Stimulated activated CD8-positive, alpha-beta memory T cell treated with anti-CD3 and anti-CD28 coated beads, Interleukin-2, amount 100 ng/mL, for 1 hour (primary cell): ENCODE measurements at places on chromosomes 5 and 9.

DNA sequence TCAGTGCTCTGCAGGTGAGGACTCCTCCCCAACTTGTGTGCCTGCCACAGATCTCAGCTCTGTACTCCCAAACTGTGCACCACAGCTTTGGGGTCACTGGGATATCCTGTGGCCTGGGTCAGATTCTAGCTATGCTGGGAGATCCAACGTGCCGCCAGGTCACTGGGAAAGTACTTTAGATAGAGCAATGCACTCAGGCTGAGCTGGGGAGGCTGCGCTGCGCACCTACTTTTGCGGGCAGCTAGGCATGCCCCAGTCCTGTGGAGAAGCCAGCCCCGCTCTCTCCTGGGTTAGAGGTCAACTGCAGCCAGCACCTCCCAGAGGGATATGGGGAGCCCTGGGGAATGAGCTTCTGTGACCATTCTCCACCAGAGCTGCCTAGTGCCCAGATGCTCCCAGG, 552.1 kb upstream of the CDH9 start:
- no peak for DNase-seq

- no peak for DNase-seq
Measured at GRCh38 chr5:144205141-144205551, 34.5 kb downstream of the KCTD16 start.

DNA sequence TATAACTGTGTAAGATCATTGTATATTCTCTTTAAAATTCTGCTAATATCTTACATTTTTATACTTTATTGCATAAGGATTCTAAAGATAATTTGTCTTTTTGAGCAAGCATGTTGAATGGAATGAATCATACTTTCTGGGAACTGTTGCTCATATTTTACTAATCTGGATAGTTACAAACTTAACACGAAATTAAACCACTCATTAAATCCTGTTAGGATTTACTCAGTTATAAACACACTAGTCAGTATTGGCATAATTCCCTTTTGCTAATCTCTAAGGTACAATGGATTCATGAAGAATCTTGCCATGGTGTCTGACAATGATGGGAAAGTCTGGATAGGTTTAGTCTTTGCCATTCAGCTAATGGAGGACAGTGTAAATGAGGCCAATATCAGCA, 338.1 kb upstream of the SMC2 start:
- DNase-seq, result no peak

- no peak for DNase-seq
Measured at GRCh38 chr5:31232273-31232888, 38.9 kb downstream of the CDH6 start.

- DNase-seq, result no peak
Measured at GRCh38 chr5:5480481-5481111, 58.1 kb downstream of the ICE1 start.

- no peak for DNase-seq
Measured at GRCh38 chr5:167864801-167865200, 426.6 kb upstream of the WWC1 start.

- DNase-seq, result no peak
Measured at GRCh38 chr5:161471211-161471950, 75.1 kb downstream of the GABRB2 start.

- no peak for DNase-seq
Measured at GRCh38 chr9:26326563-26326962, 566.0 kb downstream of the CAAP1 start.

GRCh38 chr9:72362680-72363139, 2.3 kb downstream of the ZFAND5 start:
- DNase-seq, result no peak

- no peak for DNase-seq
Measured at GRCh38 chr5:164296603-164297080, 791.2 kb downstream of the MAT2B start.

- DNase-seq, result no peak
Measured at GRCh38 chr5:68467794-68468193, 252.2 kb downstream of the PIK3R1 start.

DNA sequence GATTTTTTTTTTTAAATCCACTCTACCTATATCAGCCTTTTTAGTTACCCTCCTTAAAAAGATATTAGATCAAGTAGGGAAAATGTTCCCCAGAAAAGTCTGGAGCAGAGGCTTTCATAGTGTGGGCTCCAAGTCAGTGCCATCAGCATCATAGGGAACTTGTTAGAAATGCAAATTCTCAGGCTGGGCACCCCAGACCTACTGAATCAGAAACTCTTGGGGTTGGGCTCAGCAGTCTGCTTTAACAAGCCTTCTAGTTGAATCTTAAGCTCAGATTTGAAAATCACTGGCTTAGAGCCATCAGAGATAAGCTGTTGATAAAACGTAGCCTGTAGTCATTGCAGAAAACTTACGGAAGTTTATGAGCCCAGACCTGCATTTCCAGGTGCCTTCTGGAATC, 140.1 kb downstream of the TMEM38B start:
- no peak for DNase-seq

DNA sequence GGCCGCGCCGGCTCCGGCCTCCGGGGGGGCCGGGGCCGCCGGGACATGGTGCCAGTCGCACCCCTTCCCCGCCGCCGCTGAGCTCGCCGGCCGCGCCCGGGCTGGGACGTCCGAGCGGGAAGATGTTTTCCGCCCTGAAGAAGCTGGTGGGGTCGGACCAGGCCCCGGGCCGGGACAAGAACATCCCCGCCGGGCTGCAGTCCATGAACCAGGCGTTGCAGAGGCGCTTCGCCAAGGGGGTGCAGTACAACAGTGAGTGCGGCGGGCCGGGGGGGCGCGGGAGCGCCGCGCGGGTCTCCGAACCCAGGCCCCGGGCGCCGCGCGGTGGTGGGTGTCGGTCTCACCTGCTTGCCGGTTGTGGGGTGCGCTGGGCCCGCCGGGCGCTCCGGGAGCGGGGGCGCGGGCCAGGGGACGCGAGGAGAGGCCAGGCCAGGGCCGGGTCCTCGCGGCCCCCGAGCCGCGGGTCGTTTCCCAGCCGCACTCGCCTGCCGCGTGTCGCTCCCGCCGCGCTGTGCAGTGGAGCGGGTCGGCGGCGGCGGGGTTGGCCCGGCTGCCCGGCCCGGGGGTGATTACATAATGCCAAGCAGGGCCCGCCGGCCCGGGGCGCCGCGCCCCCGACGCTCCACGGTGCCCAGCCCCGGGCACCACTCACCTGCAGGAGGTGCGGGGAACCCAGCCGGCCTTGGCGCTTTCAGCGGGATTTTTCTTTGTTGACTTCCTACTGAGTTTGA, 492 bp downstream of the RABL6 start:
- DNase-seq, result no peak

GRCh38 chr5:10913181-10913810, 152.3 kb upstream of the DAP start:
- no peak for DNase-seq

DNA sequence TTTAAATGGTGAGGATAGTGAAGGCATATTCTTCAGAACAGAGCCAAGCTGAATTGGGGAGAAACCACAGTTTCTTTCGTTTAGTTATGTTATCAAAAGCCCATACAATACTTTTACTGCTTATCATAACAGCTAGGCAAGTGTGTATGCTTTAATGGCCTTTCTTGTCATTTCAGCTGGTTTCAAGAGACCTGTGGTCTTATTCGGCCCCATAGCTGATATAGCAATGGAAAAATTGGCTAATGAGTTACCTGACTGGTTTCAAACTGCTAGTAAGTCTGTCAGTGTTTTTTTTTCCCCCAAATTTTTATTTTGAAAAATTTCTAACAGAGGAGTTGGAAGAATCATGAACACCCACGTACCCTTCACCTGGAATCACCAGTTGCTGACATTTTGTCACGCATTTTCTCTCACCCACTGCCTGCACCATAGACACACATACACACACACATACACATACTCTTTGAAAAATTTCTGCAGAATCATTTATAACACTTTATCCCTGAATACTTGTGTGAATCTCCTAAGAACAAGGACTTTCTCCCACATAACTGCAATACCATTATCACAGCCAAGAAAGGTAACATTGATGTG, 63.7 kb downstream of the TJP2 start:
- no peak for DNase-seq

GRCh38 chr9:68804911-68805889, 100.2 kb downstream of the PIP5K1B start:
- DNase-seq, result no peak

DNA sequence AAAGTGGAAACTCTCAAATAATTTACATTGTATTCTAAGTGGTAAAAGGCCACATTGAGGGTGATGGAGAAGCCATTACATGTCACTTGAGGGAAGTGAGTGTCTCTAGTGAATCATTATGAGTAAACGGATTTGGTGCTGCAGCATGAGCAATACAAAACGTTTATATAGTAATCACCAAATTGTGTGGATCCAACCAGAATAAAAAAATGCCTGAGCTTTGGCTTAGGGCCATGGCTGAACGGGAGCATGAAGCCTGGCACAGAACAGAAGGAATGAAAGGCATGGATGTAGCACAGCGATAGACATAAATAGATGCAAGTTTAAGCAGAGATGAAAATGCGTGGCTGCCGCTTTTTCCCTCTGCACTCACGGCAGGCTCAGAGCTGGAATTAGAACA, 58.3 kb downstream of the PTTG1 start:
- no peak for DNase-seq

- DNase-seq, result peak; percentile 26
Measured at GRCh38 chr9:114339130-114339908, 9.7 kb downstream of the ORM2 start.

DNA sequence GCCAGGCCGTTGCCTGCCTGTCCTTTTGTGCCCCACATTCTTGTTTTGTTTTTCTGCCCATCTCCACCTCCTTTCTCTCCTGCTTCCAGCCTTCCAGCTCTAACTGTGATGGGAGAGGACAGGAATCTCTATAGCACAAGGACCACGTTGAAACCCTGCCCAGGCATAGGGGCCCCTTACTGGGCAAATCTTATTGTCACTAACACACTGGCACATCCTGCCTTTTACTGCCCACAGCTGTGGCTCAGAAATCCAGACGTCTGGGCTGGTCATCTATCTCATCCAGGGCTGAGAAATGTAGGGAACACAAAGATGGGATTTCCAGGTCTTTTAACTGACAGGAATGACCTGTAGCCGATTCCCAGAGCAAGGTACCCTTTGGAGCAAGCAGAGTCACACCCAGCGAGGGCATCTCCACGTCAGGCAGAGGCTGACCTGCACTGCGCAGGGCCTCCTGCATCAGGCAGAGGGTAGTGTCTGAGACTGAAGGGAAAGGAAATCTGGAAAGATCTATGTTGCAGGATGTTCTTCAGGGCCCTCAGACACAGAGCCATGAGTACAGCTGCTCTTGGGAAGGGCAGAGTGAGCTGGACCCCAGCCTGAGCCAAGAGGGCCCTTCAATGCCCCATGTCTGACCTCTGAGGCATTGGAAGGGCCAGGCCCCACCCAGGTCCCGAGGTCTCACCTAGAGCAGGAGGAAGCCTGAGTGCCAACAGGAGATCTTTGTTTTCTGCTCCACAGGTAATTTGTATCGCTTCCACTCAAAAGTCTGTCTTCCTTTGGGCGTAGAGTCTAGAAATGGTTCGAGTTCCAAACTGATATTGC, 278.8 kb downstream of the FSTL4 start:
- no peak for DNase-seq

GRCh38 chr5:2207416-2208238, 324.9 kb upstream of the IRX4 start:
- DNase-seq, result no peak

DNA sequence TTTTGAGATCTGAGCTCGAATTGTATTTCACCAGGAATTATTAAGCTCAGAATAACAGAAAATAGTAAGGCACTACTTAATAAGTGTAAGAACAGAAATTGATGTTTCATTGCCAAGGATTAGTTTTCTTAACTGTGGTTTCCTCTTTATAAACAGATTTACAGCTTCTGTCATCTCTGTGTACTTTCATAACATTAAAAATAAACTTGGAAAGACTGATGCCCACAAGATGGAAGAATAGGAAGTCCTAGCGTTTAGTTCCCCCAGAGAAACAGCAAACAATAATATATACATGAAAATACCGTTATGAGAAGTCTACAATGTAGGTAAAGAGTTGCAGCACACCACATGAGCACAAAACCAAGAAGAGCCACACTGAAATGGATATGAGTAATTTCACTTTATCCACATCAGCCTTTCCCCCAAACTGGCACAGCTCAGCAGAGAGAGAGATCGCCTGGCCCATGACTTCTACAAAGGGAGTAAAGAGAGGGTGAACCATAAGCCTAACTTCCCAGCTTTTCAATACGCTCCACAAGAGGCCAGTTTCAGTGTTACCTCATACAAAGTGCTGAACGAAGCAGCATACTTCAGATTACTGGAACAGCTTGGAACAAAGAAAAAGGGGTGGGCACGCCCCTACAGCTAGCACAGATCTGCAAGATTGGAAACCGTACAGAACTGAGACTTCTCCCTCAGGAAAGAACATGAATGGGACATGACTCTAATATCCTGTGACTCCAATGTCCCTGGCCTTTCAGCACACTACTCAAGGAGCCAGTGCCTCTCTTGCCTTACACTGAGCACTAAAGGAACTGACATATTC, 75.4 kb downstream of the EMB start:
- no peak for DNase-seq

DNA sequence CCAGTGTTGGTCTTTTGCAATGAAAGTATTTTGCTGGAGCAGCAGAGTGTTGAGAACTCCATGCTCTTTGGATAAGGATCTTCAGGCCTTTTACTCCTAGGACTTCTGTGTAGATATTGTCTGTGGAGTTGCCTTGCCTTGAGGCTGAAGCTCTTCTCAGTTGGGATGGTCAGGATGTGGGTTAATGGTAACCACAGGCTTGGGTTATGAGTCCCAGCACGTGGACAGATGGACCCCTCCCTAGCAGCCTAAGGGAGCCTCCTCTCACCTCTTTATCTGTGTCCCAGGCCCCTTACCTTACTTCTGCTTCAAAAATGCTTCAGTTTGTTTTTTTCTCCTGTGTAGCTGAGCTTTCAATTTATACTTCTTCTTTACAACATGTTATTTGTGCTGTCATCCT, 109.9 kb downstream of the MEGF10 start:
- no peak for DNase-seq

DNA sequence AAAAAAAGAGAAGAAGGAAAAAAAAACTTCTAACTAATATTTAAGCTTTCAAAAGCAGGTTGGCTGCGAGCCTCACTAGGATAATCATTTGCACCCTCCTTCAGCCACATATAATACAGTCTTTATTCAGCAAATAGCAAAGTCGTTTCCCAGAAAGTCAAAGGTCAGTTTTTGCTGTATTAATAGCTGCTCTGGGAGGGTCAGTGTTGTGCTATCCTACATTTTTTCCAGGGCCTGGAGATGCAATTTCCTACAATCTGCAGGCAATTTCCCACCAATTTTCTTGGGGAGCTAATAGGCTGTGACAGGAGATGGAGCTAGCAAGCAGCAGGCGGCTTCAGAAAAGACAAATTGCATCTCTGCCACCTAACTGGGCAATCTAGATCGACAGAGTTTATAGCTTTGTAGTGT, 136.8 kb downstream of the TLE1 start:
- no peak for DNase-seq

- no peak for DNase-seq
Measured at GRCh38 chr5:176192094-176192721, 46.0 kb upstream of the SIMC1 start.

DNA sequence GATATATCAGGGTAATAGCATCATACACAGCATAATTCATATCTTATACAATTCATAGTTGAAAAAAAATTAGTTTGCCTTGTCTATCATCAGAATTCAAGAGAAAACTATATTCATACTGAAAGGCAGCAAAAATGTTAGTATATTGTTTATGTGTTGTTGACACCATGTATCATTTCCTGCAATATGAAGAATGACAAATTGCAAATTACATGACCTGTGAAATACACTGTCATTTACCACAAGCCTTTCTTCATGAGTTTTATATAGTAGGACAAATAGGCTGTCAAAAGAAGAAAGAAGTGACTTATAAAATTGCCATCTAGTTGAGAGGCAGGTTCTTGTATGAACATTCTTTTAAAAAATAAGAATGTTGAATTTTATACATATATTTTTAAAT, 1136.3 kb upstream of the CDH9 start:
- DNase-seq, result no peak

- no peak for DNase-seq
Measured at GRCh38 chr9:34400275-34400674, 23.6 kb upstream of the MYORG start.
